Stimulated activated CD8-positive, alpha-beta memory T cell treated with anti-CD3 and anti-CD28 coated beads, Interleukin-4, amount 100 ng/mL, for 4 hours (primary cell): ENCODE measurements at places on chromosomes 7 and 10.
A peak's percentile ranks its signal among the peaks of the same experiment; 100 is the strongest.

- DNase-seq = no peak
These were observed 10.9 kb upstream of the PLAU start for GRCh38 chr10:73900064-73900463.

DNA sequence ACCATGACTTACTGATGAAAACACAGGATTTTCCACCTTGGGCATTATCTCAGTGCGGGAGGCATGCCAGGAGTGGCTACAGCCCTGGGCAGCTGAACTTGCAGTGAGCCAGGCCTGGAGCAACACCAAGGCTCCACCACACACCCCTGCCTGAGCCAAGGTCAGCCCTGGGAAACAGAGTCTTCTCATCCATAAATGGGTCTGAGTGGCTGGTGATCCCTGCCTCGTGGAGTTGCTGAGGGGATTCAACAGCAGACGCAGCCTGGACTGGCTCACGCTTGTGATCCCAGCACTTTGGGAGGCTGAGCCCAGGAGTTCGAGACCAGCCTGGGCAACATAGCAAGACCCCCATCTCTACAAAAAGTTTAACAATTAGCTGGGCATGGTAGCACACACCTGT lies 32.2 kb downstream of the SPOCK2 start:
- no peak for DNase-seq

DNA sequence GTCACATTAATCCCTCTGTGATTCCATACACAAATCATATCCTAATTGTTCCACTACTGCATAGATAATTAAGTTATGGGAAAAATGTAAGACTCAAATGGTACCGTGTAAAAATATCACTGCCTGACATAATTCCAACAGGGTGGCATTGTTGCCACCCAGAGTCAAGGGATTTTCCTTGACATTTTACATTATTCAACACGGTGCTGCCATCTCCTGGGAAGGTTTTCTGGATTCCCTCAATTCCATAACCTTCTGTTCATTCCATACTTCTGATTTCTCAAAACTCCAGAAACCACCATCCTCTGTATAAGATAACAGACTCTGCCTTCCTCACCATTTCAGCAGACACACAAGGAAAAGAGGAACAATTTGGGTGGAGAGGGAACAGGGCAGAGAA lies 495.9 kb downstream of the XPNPEP1 start:
- no peak for DNase-seq

DNA sequence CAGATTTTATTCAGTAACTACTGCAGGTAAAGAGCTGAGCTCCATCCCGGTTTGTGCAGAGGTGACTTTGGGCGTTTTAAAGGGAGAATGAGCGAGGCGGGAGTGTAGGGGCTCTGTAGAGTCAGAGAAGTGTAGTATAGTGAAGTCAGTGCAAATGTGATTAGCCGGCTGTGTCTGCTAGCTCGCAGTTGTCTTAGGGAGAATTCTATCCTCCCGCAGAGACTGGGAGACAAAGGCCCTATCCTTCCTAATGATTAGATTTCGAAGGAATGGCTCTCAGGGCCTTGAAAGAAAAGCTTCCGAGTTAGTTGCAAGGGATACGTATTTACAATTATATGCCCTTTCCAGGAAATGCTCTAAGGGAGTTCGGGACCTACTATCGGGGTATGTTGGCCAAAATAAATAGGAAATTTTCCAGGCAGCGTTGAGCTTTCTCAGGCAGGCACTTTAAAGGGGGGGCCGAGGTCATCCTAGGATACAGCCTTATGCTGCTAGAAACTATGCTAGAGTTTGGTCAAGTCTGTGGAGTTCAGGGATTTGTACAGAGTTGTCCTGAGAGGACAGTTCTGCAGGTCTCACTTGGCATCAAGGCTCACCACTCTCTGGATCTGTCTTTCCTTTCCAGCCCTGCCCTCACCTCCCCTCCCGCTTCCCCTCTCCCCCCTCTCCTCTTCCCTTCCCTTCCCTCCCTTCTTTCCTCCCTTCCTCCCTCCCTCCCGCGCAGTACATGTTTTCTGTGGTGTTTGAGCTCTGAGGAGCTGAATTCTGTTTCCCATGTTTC lies 825 bp downstream of the MRPL32 start:
- no peak for DNase-seq

DNA sequence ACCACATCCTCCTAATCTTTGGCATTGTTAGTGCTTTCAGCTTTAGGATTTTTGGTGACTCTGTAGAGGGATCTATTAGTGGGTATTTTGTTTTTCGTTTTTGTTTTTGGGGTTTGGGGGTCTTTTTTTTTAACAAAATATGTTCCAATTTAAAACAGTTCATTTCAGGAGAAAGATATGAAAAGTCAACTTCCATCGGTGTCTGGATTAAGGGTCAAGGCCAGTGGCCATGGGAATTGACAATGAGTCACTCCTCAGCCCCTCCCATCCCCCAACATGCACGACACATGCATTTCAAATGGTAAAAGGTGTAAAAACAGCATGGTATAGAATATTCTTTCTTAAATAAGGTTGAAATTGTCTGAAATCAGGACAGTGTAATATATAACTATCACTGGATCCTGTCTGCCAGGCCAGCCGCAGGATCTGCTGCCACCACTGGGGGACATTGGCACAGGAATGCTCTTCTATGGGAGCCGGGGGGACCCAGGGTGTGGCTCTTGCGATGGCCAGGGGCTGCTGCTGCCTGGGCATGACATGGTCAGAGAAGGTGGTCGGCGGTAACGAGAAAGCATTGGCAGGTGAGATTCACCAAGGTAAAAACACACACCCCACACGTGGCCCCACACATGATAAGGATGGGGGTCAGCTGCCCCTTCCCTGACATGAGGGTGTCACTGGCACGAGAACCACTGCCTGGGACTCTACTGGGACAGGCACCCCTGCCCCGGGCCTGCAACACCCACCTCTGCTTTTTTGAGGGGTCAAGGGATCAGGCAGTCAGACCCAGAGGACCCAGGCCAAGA lies 126.2 kb upstream of the KCTD7 start:
- DNase-seq = no peak

DNA sequence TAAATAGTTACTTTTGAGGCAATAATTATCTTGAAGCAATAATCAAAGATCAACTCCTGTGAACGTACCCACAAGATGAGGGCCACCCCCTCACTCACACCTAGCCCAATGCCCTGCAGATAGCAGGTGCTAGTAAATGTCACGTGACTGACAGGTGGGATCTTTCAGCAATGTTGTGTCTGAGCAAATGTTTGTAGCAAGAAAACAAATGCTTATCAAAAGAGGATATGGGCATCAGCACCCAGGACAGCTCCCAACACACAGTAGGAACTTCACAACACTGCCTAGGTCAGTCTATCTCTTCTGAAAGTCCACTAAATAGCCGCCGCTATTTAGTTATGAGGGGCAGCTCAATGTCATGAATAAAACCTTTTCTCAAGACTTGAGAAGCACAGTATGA lies 120.8 kb upstream of the PDLIM1 start:
- DNase-seq = no peak

GRCh38 chr10:3935141-3935540 lies 150.1 kb upstream of the KLF6 start:
- DNase-seq = peak; percentile 42

DNA sequence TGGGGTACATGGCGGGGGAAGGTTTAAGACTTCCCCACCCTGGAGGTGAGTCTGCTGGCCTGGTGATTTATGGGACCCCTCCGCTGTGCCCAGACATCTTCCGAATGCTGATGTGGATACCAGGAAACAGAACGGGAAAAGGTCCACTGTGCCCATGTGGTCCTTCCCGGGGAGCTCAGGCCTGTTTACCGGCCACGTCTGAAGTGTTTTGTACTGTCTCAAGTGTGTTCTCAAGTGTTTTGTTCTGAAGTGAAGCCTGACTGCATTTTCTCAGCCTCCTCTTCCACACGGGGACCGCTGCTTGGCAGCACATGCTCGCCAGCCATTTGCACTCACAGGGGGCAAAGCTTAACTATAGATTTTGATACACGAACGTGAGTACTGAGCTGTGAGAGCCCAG lies 127.2 kb downstream of the TEX36 start:
- no peak for DNase-seq

GRCh38 chr10:3229815-3230214 lies 57.2 kb upstream of the PITRM1 start:
- no peak for DNase-seq

DNA sequence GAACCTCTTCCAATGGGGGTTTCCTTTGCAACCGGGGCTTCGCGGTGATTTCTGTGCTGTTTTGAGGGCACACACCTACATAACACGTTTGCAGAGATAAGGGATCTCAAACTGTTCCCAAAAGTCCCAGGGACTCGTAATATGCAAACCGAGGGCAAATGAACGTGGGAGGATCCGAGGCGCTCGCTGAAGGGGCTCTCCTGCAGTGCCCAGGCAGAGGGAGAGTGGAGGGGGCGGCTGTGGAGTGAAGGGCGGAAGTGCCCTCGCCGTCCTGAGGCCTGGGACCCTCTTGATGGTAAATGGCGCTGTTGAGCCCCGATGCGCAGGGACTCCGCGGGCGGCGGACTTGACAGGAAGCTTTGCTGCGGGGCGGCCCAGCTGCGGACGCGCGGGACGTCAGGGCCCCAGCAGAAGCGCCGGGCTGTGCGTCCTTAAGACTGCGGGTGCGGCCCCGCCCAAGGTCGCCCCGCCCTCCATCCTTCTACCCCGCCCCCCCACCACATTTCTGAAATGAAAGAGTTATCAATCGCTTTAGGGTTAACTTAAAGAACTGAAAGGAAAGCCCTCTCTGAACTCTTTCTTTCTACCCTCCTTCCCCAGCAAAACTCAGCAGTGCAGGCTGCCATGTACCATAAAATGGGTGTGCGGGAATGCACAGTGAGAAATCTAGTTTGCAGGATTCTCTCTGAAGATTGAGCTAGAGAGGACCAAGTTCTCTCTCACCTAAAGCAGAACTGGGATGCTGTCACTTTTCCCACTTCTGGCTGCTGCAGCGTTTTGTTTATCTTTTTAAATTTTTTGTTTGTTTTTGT lies 151.8 kb upstream of the YAE1 start:
- no peak for DNase-seq

- no peak for DNase-seq
These were observed 1066.3 kb downstream of the CNTNAP2 start for GRCh38 chr7:147182874-147183273.

DNA sequence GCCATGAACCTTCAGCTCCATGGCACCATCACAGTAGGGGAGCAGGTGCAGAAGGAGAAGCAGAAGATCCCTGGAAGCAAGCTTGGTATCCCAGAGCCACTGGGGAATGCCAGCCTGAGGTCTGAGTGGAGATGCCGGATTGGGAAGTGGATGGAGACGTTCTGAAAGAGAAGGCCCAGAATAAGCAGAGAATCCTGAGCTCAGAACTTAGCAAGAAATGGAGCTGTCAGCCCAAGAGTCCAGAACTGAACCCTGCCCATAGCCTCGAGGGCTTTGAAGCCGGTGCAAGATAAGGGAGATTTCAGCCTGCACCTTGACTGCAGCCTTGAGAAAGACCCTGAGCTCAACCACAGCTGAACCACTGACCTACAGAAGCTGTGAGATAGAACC lies 13.9 kb upstream of the GDF10 start:
- DNase-seq = no peak

DNA sequence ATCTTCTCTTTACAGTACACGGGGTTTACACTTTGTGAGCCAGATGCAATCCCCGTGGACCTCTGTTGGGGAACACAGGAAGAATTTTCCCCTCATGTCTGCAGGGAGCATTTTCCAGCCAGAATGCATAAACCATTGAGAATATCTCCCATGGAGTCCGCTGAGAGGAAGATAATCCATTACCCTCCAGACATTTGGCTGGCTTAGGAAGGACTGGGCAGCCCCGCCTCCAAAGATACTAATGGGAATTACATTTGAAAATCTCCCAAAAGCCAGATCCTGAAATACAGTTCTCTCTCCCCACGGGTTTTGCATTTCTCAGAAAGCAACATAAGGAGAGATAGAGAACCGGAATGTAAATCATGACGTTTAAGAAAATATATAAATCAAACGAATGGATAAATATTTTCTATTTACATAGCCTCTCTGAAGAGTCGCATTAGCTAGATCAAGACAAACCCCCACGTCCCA lies 53.5 kb downstream of the TRIL start:
- no peak for DNase-seq

GRCh38 chr10:118585794-118586193 lies 9.7 kb downstream of the PRLHR start:
- DNase-seq = no peak

DNA sequence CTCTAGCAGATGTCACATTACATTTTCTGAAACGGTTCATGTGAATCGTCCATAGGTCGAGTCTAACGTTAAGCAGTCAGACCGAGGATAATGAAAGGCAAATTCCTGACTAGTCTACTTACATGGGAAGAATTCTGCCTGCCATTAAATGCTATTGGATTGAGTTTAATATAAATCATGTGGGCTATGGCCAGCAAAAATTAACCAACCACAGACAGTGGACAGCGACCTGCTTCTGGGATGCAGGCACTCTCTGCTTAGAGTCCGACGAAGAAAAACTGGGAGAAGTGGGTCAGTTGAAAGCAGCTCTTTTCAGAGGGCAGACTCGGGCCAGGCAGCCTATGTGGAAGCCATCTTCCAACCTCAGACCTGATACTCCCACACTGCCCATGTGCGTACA lies 16.6 kb downstream of the PIP4K2A start:
- no peak for DNase-seq

DNA sequence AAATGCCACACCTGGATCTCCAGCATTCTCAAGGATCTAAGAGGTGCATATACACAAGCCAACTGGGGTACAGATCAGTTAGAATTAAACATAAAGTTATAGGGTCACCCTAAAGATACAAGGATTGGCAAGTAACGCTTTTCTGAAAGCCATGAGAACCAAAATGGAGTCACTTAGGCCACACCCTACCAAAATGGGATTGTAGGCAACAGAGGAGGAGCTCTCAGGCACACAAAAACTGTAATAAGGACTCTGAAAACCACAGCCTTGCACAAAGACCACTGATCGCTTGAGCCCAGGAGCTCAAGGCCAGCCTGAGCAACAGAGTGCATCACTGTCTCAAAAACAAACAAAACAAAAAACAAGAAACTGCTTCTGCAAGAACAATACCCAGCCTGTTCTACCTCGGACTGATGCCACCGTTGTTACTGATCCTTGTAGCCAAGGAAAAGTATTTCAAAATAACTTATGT lies 35.5 kb downstream of the SVOPL start:
- DNase-seq = no peak

DNA sequence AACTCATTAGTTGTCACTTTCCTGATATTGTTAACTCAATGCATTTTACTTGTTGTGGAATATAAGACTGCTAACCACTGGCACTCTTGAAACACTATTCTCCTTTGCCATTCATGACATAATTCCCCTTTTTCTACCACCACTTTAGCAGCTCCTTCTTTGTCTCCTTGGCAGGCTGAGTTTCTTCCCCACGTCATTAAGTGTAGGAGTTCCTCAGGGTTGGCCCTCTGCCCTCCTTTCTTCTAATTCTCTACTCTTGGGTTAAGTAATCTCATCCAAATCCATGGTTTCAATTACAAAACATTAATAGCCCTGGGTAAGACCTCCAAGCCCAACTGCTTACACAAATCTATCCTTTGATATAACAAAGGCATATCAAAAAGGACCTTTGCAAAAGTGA lies 175.1 kb downstream of the HGF start:
- DNase-seq = no peak
